Stimulated activated CD4-positive, alpha-beta T cell treated with anti-CD3 and anti-CD28 coated beads, Interleukin-12 subunit alpha, Interleukin-12 subunit beta, amount 100 ng/mL, for 48 hours (primary cell): ENCODE measurements at places on chromosomes 4 and X.

DNA sequence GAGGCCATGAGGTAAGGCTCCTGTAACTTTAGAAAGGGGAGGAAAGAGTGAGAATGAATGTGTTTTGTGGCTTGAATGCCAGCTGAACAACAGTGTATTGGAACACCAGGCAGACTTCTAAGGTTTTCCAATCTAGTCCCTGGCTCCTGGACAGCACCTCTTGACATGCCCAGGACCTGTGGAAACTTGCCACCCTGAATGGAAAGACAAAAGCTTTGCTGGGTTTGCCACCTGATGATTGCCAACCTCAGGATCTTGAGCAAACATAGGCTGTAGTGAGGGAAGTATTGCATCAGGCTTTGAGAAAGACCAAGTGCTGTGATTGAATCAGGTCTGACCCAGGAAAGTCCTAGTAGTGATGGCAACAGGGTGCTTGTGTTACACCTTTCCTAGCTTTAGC lies 1393.1 kb upstream of the DIAPH2 start:
- no peak for DNase-seq

DNA sequence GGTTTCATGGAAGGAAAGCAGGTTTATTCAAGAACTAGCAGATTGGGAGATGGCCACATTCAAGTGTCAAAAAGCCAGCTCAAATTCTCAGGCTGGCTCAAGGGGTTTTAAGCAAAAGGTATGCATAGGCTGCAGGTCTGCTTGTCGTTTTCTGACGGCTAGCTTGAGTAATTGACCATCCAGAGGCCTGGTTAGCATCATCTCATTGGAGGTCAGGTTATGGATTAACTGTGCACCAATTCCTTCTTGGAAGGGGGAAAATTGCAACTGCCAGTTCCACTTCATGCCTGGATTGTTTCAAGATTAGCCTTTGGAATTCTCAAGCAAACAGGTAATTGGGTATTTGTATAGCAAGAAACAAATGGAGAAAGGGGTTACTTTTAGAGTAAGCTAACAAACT lies 62.1 kb downstream of the FUNDC1 start:
- no peak for DNase-seq

- no peak for DNase-seq
These were observed 16.4 kb upstream of the TMSB4X start for GRCh38 chrX:12958461-12958860.

DNA sequence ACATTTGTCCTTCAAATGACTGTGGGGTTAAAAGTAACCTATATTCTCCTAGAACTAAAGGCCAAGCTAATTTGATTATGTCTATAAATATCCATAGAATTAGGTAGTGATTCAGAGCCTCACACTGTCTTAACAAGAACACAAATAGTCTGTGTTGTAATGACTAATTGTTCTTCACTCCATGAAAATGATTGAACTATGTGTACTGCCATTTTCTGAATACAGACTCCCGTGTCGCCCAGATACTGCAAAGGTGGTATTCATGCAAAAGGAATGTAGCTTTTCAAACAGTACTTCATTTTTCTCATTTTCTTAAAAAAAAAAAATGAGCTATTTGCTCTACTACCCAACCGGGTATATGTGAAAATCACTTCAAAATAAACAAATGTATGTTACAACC lies 11.3 kb upstream of the PHKA2 start:
- no peak for DNase-seq

GRCh38 chr4:1478766-1479355 lies 72.6 kb upstream of the NKX1-1 start:
- no peak for DNase-seq

DNA sequence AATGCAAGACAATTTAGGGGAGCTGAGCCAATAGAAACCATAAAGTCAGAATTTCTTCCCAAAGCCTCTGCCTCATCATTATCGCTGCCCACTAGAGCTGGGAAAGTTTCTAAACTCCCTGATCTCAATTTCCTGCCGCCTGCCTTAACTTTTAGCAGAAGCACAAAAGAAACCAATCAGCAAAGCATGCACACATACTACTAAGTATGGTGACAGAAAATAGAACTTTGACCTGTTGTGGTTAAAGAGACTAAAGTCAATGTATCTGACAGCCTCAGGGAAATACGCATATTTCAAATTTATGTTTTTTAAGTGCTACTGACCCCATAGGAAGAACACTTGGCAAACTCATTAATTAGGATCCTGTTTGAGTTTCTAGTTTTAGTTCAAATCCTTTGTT lies 10.1 kb downstream of the STK26 start:
- DNase-seq = no peak

- no peak for DNase-seq
These were observed 1.9 kb downstream of the LGI2 start for GRCh38 chr4:25028851-25029250.

DNA sequence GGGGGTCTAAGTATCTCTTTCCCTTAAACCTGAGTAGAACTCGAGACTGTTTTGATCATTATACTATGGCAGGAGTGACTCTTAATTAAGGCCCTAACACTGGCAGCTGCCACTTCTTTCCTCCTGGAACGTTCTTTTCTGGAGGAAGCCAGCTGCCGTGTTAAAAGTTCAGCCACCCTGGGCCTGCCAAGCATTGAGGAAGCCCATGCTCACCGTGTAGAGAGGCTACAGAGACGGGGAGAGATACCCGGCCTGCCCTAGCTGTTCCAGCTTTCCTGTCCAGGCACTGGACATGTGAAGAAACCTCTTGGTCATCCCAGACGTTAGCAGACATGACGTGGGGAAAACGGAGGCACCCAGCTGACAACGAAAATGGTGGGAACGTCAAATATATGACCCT lies 274.1 kb downstream of the ARHGAP10 start:
- no peak for DNase-seq

DNA sequence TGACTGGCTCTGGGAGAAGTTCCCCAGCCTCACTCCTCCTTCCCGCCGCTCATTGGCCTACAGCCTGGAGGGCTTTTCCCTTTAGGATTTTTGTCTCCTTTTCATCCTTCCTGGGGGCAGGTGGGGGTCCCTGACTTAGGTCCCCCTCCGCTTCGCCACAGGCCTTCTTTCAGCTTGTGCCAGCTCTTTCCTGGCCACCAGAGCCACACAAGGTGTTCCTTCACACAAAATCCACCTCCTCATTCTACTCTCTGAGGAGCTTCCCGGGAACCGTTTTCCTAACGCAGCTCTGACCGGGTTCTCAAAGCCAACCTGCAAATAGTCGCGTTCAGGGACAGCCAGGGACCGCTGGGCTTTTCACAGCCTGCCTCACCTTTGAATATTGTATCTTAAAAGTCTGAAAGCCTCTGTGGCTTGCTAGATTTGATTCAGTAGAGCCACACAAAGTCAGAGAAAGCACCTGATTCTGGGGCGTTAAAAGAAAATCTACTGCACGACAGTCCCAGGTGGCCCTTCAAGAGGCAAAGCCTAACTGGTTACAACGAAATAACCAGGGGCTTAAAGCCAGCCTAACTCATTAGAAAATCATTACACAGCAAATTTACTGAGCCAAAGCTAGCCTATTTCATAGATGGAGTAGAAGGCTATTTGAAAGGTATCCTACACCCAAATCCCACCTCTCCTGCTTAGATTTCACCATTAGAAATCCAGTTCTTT lies 731 bp upstream of the GPC3 start:
- DNase-seq = no peak

GRCh38 chr4:176308441-176308840 lies 11.3 kb upstream of the SPCS3 start:
- no peak for DNase-seq

GRCh38 chrX:2526390-2526789 lies 25.6 kb upstream of the DHRSX start:
- no peak for DNase-seq

- no peak for DNase-seq
These were observed 503.0 kb downstream of the PDHA2 start for GRCh38 chr4:96342790-96343455.

GRCh38 chr4:7045961-7046921 lies 3.1 kb downstream of the TADA2B start:
- DNase-seq = no peak

DNA sequence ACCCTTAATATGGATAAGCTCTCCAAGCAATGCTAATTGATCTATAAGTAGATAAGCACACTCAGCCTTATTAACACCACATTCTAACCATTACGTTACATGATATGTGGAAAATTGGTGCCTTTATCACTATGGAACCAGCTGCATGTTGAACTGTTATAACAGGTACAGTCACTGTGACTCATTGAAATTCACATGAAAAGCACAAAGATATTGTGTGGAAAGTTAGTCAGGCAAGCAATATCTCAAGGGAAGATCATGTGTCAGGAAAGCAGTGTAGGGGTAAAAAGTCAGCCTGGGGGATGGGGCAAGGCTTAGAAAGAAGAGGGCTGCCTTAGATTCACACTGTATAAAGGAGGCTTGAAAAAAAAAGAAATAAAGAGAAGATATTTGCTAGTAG lies 313.7 kb upstream of the SMIM31 start:
- DNase-seq = no peak

- no peak for DNase-seq
These were observed 84.3 kb upstream of the PGRMC2 start for GRCh38 chr4:128371876-128372275.

DNA sequence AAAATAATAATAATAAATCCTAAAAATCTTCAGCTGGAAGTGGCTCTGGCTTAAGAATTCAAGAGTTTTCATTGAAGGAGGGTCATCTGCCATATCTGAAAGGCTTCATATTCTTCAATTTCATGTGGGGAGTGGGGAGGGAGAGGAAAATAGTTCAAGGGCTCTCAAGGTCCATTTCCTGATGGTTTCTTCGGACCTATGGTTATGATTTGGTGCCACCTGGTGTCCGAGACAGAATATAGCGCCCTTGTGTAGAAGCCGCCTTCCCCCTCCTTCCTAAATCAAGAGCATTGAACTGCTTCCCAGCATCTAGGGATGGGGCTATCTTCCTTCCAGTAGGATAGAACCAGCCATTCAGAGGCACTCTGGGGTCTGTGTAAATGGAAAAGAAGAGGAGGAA lies 34.3 kb downstream of the NLGN3 start:
- DNase-seq = no peak

DNA sequence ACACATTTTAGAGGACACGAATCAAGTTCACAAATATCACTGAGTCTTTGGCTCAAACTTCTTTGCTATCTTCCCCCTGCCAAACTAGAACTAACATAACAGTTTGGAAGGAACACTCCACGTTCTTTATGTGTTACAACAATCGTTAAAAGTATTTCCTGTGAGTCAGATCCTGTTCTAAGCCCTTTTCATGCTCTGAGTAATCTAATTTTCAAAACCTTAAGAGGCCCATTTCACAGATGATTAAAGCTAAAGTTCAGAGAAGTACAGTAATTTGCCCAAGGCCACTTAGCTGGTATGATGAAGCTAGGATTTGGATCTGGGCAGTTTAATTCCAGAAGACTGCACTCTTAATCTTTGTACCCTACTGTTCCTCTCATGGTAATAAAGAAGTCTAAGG lies 854.4 kb upstream of the INTU start:
- no peak for DNase-seq

- DNase-seq = no peak
These were observed 62.9 kb downstream of the LRP2BP start for GRCh38 chr4:185332575-185333464.

GRCh38 chrX:17266136-17266535 lies 108.9 kb upstream of the NHS start:
- no peak for DNase-seq

DNA sequence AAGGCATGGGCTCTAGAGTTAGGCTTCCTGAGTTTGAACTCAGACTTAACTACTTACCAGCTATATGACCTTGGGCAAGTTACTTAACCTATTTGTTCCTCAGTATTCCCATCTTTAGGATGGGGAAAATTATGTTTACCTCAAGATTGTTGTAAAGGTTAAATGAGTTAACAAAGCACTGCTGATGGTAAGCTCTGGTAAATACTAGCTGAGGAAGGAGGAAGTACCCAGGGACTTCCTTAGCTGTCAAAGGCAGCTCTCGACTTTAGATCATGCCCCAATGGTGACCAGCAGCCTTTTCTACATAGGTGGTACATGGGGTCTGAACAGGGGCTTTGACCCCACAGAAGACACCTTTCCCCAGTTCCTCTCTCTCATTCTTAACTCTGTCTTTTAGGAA lies 20.1 kb downstream of the ATP7A start:
- DNase-seq = no peak

DNA sequence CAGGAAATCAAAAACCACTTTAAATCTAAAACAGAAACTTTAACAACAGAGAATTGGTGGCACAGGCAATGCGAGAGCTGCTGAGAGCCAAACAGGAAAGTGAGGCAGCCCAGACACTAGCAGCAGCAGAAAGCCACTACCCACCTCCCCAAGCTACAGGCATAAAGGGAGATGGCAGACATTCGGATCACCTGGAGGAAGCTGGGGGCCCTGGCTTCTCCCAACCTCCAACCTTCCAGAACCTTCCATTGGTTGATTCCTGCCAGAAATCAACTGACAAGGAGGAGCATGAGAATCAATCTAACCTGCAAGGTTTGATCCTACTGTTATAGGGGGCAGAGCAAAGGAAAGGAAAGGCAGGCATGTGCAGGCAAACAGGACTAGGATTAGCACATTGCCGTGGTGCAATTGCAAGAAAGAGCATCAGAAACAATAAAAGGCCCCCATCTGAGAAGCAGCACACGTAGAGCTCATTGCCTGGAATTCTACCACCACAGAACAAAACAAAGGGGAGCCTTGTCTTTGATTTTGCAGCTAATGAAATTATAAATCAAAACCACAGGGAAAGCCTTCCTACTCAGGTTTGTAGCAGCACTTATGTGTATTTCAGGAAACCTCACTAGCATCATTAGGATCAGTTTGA lies 427.3 kb upstream of the RASGEF1B start:
- DNase-seq = no peak

- no peak for DNase-seq
These were observed 26.6 kb downstream of the MAOA start for GRCh38 chrX:43682726-43683125.

- no peak for DNase-seq
These were observed 20.5 kb downstream of the SPIN4 start for GRCh38 chrX:63330681-63331080.

- DNase-seq = no peak
These were observed 1549.3 kb upstream of the ADGRL3 start for GRCh38 chr4:59650861-59651260.
